ENCODE measurements at places on chromosomes 16 and 17. TPM values are rescaled to one million over a fixed set of nuclear protein-coding genes. Genes with fewer than 3 reads are reported as not detected.
A peak's percentile ranks its signal among the peaks of the same experiment; 100 is the strongest.

- no peak for ATAC-seq
Observed at GRCh38 chr17:20994779-20995149, 48.0 kb downstream of the USP22 start.

- no peak for ATAC-seq
Observed at GRCh38 chr16:48064971-48065370, 90.8 kb downstream of the ABCC12 start.

- peak; percentile 71 for ATAC-seq
Observed at GRCh38 chr16:67396159-67397035, 3.1 kb upstream of the TPPP3 start.

- ATAC-seq, result peak; percentile 68
Observed at GRCh38 chr17:15456972-15457722, 10.3 kb downstream of the CDRT4 start.

DNA sequence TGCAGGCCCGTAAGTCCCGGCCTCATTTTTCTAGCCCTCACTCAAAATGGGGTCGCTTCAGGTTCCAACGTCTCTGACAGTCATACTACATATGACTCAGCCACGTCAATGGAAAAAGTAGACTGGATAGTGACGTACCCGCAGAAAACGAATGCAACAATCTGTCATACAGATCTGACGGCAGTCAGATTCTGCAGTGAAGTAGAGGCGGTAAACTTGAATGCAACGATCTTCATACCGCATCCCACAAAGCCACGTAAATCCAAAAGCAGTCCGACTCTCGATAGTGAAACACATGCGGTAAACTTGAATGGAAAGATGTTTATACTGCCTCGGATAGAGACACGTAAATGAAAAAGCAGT, 38.4 kb upstream of the ARL4D start:
- ATAC-seq, result no peak

DNA sequence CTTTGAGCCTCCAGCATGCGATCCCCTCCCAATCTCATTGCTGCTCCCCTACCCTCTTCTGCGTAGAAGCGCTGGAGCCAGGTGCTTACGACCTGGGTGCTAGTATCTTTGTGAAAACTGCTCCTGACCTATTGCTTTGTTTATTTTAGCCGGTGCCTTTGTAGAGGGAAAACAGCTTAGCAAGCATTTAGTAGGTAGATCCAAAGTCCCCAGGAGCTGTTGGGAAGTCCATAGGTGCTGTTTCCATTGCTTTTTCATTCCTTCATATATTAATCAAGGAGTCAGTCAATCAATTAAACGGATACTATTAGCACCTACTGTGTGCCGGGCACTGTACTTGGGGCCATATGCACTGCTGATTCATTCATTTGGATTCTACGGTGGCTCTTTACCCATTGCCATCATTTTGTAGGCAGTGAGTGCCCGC, 497.6 kb downstream of the WWOX start:
- ATAC-seq, result no peak

DNA sequence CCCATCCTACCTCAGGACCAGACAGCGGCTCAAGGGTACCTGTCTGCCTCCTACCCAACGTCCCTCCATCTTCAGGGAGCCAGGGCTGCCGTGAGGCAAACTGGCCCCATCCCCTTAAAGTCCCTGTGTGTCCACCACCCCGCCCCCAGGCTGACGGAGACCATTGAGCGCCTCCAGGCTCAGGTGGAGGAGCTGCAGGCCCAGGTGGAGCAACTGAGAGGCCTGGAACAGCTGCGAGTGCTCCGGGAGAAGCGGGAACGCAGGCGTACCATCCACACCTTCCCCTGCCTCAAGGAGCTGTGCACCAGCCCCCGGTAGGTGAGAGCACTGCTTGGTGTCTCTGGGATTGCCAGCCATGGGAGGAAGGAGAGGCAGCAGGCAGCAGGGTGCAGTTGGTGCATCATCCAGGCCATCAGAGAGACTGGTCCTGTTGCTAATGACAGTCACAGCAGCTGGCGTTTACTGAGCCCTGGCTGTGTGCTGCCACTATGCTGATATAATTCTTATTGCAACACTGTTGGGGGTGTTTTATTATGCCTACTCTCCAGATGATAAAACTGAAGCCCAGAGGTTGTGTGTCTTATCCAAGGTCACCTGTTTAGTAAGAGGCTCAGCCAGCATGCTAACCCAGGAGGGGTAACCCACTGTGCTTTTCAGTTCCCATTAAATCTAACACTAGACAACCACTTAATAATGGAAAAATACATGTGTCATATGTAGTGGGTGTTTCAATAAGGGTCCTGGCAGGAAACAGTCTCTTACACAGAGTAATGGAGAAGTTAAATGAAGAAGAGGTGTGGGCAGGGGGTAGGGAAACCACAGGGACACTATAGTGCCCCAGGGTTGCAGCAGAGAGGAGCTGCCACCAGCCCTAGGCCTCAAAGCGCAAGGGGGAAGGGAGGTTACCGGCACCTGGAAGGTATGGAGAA, 10.3 kb upstream of the MRPL58 start:
- peak; percentile 13 for ATAC-seq

GRCh38 chr17:80455336-80455710, 21.1 kb downstream of the NPTX1 start:
- peak; percentile 46 for ATAC-seq

- ATAC-seq, result peak; percentile 49
Observed at GRCh38 chr16:84976644-84977400, 34.5 kb downstream of the ZDHHC7 start.

DNA sequence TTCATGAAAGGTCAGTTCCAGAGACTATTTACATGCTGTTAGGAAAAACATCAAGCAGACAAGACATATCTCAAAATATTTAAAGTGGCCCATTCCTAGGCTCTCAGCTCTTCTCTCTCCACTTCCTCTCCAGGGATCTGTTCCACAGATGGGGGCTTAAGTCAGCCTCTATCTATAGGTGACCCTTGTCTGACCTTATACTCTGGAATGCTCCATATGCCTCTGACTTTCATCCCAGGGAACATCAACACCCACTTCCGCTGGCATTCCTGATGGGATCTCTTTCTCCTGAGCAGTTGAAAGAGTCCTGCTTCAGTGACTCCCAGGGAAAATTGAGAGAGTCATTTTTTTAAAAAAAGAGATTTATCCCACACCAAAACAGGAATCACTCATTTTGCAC, 11.5 kb upstream of the WIPI1 start:
- no peak for ATAC-seq

- peak; percentile 94 for ATAC-seq
Observed at GRCh38 chr17:19533718-19534561, at the start of gene SLC47A1. TSS of gene SLC47A1 (plus strand) at chr17:19533854. CDS start at chr17:19533940, 86 bp downstream.

- no peak for ATAC-seq
Observed at GRCh38 chr17:12917399-12917798, 100.4 kb downstream of the ELAC2 start.

GRCh38 chr16:12904329-12904671, 2.9 kb downstream of the SHISA9 start:
- no peak for ATAC-seq

DNA sequence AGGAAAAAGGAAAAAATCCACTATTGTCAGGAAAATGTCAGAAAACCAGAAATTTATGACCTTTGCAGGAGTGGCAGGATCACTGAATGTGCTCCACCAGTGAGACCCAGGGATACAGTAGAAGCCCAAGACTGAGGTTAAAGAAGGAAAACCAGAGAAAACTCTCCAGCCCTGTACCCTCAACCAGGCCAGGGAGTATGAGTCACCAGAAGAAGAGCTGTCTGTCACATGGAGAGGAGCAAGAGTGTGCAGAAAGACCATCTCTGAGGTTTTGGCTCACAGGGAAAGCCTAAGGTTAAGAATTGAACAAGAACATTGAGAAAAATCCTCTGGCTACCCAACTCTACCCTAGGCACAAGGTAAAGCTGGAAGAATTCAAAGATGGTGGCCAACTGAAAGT, 47.6 kb upstream of the MON1B start:
- ATAC-seq, result no peak

DNA sequence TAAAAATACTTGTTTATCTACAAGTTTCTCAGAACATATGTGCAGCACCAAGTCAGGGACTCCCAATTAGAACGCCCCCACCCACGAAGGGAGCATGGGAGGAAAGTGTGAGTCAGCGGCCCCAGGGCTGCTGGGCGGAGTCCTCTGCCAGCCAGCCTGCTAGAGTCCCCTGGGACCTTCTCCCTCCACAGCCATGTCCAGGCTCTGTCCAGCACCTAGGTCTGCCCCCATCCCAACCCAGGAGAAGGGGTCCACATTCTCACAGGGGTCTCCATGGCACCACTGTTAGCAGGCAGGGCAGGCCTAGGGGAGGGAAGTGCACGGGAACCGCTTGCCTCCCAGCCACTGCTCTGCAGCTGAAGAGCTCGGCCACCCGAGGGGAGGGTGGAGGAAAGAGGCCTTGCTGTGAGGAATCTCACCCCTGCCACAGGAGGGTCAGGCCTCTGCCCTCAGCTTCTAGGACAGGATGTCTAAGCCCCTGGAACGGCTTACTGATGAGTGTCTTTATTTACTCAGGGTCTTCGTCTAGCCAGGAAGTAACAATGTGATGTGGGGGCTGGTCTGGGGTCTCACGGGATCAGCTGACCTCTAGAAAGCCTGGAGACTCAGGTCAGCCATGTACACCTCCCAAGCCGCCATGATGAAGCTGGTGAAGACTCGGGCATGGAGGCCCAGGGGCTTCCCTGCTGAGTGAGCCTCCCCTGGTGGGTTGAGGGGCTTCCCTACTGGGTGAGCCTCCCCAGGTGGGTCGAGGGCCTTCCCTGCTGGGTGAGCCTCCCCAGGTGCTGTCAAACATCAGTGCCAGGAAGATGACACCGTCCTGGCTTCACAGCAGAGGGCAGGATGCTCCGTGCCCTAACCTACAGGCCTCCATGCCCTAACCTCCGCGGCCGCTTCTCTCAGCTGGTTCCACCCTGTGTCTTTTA, 190.3 kb downstream of the RBFOX3 start:
- ATAC-seq, result peak; percentile 59

GRCh38 chr16:86079255-86079885, 180.4 kb downstream of the IRF8 start:
- ATAC-seq, result no peak

DNA sequence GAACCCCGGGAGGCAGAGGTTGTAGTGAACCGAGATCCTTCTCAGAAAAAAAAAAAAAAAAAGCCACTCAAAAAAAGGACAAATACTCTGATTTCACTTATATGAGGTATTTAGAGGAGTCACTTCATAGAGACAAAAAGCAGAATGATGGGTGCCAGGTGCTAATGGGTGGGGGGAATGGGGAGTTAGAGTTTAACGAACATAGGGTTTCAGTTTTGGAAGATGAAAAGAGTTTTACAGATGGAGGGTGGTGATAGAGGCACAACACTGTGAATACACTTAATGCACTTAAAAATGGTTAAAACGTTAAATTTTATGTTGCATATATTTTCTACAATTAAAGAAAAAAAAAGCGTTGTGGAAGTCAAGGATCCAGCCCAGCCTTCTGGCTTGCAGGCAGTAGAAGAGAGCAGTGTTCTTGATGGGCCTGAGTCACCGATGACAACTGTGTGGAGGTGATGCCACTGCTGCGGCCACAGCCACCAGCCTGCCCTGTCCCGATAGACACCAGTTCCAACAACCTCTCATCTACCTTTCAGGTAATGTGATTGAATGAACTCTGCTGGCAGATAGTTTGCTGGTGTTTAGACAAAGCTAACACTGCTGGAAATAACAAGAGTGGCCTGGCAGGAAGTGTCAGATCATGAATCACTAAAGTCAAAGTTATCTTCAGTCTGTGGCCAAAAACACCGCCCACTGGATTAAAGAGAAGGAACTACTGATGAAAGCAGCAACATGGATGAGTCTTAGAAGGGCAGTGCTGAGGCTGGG, 49.9 kb upstream of the COX10 start:
- ATAC-seq, result no peak

DNA sequence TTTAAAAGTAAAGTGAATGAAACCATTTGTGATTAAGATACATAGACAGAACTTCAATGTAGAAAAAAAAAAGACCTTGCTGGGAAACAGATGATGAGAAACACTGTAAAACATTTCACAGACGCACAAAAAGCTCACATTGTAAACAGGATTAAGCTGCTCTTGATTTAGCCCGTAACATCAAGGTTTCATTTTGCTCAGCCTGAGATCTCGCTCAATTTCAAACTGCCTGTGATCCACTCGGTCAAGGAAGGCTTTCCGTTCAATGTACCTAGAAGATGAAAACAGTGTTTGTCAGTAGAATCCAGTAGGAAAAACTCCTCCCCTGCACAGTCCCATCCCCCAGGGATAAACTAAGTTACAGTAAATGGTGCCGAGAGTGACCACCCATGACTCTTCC, 42.3 kb upstream of the BCAR1 start:
- ATAC-seq, result no peak

DNA sequence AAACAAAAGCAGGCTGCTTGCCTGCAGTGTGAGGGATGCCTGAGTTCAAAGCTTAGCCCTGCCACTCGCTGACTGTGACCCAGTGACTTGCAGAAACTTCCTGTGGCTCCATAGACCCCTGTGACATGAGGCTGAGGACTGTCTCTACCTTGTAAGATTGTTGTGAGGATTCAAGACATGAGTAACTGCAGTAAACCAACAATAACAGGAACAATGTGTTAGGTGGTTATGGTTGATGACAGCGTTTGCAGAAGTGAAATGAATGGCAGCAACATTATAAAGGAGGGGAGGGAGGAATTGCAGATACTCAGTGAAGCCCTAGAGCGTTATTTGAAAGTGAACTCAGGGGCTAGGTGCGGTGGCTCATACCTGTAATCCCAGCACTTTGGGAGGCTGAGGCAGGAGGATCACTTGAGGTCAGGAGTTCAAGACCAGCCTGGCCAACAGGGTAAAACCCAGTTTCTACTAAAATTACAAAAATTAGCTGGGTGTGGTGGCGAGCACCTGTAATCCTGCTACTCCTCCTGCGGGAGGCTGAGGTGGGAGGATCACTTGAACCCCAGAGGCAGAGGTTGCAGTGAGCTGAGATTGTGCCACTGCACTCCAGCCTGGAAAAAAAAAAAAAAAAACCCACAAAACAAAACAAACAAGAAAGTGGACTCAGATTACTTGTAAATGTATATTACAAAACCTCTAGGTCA, 33.5 kb upstream of the EMP2 start:
- ATAC-seq, result no peak

Gene CACNG1
- 0.40 TPM for total RNA-seq

Gene TPSD1
- total RNA-seq, result not detected

Gene SCN4A
- total RNA-seq, result 1.1 TPM

Gene TNFRSF17
- 0.68 TPM for total RNA-seq

Gene TBC1D3G
- total RNA-seq, result not detected

Gene SLC39A11
- 21.6 TPM for total RNA-seq

Gene CD79B
- 2.0 TPM for total RNA-seq

Gene PRSS33
- total RNA-seq, result not detected
